ENCODE measurements at places on chromosomes 6 and 20.

DNA sequence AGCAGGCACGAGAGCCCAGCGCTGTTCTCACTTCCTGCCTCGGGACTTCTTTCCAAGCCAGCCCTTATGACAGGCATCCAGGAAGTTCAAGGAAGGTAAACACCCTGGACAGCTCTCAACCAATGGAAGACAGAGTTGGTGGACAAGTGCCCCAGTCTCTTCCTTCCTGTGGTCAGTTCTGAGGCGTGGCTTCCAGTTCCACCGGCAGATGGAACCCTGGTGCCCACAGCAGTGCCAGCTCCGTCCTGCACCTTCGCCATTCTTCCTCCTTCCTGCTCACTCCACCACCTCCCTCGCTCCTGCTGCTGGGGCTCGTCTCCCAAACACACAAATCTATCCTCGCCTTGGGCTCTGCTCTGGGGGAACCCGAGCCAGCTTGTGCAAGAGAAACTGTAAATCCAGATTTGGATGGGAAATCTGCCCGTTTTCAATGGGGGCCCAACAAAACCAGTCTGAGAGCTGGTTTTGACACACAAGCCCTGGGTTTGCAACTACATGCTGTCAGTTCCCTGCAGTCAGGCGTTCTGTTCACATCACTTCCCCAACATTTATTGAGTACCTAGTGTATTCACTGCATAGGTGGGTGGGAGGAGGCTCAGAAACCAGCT lies 162.7 kb downstream of the GRM4 start:
- DNase-seq: no peak

- DNase-seq: no peak
Measured at GRCh38 chr6:35611240-35611639, 77.5 kb downstream of the FKBP5 start.

- DNase-seq: no peak
Measured at GRCh38 chr6:83708546-83708969, 343 bp downstream of the SNAP91 start.

DNA sequence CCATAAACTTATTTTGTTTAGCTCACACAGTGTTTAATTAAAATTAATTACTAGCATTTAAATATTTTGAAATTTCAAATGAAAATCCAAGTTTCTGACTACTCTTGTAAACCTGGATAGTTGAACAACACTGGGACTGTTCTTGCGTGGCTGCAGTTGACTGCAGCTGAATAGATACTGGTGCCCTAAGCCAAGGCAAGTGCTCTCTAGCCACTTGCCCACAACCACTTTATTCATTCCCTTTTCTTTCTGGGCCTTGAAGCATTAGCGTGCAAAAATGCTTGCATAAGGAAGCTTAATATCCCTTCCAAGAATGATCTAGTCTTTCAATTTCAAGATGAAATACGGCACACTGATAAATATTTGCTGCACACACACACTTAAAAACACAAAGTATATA lies 676.0 kb upstream of the MARCKS start:
- no peak for DNase-seq

DNA sequence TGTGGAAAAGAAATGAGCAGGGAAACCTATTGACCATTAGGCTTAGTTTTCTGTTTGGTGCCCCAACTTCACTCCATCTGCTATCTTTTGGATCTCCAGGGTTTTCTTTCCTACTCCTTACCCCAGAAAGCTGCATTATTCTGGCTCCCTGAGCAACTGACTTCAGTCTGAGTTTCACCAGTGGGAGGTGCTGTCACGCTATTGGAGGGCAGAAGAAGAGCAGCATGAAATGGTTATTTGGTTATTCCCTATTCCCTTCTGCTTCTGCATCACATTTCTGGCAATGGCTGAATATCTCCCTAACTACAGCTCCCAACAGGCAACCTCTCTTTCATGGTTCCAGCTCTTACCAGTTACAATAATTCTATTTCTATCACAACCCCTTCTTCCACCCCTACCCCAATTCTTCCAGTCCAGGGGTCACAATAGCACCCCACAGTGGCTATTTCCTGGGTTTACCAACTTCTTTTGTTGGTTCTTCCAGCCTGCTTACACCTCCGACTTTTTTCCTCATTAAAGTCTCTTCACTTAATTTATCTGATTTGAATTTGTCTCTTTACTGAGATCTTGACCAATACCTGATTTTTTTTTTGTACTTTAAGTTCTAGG lies 311.5 kb downstream of the PLCB1 start:
- DNase-seq: no peak

GRCh38 chr6:35717449-35718374 lies 19.1 kb upstream of the ARMC12 start:
- DNase-seq: no peak

- DNase-seq: no peak
Measured at GRCh38 chr20:59268870-59269269, 31.5 kb upstream of the EDN3 start.

DNA sequence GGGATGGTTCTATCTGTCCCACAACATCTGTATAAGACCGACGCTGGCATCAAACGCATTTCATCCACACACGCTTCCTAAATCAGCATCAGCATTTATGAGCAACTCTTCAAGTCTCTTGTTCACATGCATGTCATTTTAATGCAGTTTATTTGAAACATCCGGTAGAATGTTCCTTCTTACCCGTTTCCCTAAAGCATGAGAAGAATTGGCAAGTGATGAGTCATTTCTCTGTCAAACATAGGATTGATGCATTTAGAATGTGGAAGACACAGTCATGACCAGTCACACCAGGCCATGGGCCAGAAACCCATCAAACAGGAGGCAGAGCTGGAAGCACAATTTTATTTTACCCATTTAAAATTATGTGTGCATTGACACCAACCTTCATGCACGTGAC lies 122.8 kb downstream of the UST start:
- DNase-seq: no peak

DNA sequence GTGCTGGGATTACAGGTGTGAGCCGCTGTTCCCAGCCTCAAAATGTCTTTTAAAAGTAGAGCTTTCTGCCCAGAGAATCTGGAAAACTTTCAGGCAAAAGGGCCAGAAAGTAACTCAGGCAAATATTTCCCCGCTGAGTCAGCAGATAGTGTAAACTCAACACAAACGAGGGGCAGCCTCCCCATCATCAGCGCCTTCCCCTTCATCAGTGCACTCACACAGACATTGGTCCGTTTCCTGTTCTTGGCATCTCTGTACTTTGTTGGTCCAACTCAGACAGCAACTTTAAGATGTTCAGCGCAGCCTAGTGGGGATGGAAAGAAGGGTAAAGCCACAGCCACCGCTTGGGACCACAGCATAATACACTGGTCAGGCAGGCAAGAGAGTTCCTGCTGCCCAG lies 69.5 kb downstream of the CSE1L start:
- no peak for DNase-seq

GRCh38 chr6:140480852-140481251 lies 1106.4 kb upstream of the CITED2 start:
- DNase-seq: no peak

- no peak for DNase-seq
Measured at GRCh38 chr20:4708856-4709255, 12.9 kb upstream of the PRND start.

DNA sequence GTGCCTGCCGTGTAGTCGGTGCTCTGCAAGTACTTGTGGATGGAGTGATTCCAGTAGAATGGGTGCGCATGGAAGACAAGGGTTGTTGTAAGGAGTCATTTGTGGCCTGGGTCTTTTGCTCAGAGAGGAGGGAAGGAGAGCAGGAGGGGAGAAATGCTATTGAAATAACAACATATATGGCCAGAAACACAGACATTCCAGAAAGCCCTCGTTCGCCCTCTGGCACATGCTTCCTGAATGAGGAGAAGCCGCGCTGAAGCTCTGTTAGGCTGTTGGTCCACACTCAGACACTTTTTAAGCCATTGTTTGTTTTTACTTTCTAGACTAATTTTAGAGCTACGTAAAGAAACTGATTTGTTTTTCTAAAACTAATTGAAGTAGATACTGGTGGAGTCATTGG lies 107.4 kb downstream of the RPP40 start:
- no peak for DNase-seq

- DNase-seq: no peak
Measured at GRCh38 chr20:33490934-33491656, 1.2 kb downstream of the CBFA2T2 start.

DNA sequence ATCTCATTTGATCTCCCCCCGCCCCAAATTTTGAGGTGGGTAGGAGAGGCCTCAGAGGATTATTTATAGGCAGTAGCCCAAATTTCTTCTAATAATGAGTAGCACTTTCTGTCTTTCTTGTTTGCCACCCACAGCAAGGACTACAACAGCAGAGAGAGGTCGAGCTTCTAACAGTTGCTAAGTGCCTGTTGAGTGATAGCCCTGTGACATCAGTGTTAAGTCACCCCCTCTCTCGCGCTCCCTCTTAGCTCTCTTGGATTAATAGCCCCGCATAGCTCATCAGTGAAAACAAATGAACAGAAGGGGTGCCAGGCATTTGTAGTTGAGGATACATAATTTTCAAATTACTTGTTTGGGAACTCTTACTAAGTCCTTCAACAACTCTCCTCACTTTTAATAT lies 3.5 kb downstream of the ANKRD60 start:
- DNase-seq: no peak

DNA sequence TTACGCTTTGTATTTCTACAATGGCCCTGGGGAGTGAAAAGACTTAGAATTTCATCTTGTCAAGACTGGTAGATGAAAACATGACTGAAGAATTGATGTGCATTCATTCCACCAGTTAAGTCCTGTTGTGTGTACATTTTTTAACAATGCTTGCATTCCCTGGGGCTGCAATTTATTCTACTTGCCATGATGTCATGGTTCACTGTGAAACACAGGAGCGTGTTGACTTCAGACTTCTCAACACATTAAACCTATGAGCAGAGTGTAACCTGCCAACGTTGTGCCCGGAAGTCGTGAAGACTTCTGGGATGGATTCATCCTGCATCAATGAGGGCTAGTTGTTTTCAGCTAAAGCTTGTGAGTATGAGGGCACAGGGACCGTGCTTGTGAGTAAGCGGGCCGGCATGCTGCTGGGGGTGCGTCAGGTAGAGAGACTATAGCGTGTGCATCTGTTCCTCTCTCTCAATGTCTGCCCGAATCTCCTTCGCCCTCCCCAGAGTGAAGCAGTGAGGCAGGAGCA lies 26.3 kb upstream of the RIMS4 start:
- no peak for DNase-seq

Measured in hippocampal formation (tissue), 2 donors.